ENCODE measurements at places on chromosomes 12 and 14.
A peak's percentile ranks its signal among the peaks of the same experiment; 100 is the strongest.

- peak; percentile 81 for DNase-seq
Observed at GRCh38 chr14:22338917-22339715, 249.9 kb downstream of the DAD1 start.

- DNase-seq: peak; percentile 95
Observed at GRCh38 chr12:50017641-50018040, 7.7 kb downstream of the RACGAP1 start.

DNA sequence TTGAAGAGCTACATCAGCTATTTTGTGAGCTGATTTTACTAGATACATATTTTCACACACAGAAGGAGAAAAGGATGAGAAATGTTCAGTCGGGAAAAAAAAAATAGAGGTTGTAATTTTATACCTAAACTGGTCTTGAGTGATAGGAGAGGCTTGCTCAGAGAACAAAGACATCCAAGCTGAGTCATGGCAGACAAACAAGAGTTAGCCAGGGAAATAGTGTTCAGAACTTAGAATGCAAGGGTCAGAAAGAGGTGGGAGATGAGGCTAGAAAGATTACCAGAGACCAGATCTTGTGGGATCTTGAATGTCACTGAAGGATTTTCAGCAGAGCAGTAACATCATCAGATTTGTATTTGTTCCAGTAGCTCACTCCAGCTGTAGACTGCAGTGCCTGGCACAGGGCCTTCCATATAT is 121.9 kb upstream of the ATF1 start:
- peak; percentile 42 for DNase-seq

DNA sequence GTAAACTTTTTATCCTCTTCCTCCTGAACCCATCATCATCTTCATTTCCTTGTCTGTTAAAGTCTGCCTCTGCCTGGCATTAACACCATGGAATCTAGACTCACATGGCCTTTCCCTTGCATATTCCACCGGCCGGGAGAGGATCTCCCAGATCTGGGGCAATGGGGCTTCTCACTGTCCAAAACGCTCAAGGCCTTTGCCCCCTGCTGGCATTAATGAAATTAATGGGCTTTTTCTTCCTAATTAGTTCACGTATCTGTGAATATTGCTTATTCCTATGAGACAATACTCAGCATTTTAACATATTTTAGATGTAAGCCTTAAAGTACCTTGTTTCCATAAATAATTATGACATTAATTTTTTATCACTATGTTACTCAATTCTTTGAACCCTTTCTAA is 42.9 kb upstream of the CAPRIN2 start:
- DNase-seq: peak; percentile 5

DNA sequence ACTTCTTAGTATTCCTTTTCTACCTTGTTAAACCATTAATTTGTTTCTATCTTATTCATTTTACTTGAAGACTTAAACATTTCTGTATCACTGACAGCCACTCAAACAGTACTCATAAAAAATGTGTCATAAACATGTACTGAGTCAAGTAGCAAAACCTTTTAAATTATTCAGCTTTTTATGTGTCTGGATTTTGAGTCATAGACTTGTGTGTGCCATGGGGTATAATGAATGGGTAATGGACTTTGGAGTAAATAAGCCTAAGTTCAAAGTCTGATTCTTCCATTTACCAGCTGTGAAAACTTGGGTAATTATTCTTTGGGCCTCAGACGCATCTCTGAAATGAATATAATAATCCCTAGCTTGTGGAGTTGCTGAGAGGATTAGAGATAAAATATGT is 199.0 kb downstream of the RAD51B start:
- peak; percentile 45 for DNase-seq

DNA sequence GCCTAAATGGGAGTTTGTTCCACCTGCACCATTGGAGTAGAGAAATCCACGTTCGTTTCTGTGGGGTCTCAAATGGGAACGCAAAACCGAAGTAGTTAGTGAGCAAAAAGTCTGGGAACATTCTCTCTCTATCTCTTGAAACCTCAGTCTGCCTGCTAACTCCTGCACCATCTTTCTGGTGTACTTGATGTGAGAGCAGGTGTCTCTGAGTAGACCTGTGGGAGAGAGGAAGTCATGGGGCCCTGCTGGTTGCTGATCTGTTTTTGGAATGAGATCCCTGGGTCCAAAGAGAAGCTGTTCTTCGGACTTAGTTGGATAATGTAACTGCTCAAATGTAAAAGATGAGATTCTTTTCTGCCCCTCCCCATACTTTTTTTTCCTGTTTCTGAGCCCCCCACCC is 57.3 kb downstream of the MAX start:
- no peak for DNase-seq

GRCh38 chr14:98728024-98728423 is 544.0 kb downstream of the BCL11B start:
- DNase-seq: no peak

GRCh38 chr12:77594366-77594765 is 236.3 kb upstream of the NAV3 start:
- no peak for DNase-seq

DNA sequence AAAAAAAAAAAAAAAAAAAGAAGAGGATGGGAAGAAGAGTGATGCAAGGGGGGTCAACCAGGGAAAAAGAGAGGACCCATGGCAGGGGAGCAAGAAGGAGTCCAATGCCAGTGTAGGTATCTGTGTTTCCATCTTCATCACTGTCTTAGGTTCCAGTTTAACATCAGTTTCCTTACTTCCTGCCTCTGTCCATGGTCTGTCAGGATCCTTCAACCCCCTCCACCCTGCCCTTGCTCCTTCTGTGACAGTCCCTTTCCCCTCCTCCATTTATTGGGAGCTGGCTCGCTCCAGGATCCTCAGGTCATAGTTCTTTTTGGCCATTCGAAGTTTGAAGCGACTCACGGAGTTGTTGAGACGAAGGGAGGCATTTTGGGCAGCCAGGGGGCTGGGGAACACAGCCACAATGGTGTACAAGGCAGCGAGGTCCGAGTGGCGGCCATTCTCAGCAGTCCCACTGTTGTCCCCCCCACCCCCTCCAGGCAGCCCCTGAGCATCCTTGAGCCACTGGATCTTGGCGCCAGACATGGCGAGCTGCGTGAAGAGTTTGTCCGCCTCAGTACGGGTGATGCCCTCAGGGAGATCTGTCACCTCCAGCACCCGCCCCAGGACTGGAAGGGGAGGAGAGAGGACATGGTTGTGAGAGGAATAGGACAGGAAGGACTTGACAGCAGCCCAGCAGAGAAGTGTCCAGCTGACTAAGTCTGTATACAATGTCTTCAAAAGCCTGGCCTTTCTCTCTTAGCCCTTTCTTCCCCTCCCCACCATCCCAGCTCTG is 3.7 kb upstream of the STAC3 start:
- DNase-seq: no peak

All from fibroblast of villous mesenchyme (primary cell).